ENCODE measurements at places on chromosomes 16 and 17.

GRCh38 chr17:64075913-64076312, 54.0 kb downstream of the ERN1 start:
- DNase-seq: no peak

GRCh38 chr17:9115214-9116191, 94.2 kb downstream of the NTN1 start:
- DNase-seq: peak; percentile 24

DNA sequence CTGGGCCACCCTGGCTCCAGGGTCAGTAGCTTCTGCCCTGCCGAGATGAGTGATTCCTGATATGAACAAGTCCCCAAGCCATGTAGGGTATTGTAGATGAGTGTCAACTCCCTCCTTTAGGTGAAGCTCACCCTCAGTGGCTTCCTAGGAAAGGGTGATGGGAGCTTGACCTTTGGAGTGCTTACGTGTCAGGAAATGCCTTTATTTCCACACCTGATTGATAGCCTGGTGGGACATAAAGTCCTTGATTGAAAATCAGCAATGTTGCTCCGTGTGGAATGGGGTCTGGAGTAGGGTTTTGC, 58.4 kb downstream of the USP43 start:
- no peak for DNase-seq

DNA sequence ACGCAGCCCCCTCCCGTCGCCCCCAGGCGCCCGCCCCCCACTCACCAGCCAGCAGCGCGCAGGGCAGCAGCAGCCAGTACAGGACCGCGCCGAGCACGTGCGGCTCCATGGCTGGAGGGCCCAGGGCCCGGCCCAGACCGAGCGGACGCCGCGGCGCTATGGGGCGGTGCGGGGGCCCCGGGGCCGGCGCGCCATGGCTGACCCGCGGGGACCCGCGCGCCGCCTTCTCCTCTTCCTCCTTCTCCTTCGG, 239 bp downstream of the PIEZO1 start:
- no peak for DNase-seq

DNA sequence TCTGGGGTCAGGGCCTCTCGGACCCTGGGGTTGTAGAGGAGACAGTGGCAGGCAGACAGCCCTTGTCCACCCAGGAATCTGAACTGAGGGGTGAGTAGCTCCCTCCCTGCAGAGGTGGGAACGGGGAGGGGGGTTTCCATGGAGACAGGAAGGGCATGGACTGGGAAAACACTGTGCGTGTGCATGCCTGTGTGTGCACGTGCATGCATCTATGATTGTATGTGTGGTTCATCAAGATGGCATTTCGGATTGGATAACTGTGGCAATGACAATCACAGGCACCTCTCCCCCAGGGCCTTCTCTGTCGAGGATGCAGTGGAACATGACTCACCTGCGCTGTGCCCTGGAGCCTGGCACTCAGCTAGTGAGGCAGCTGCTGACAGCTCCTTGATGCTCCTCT, 6.1 kb upstream of the CD300C start:
- no peak for DNase-seq

DNA sequence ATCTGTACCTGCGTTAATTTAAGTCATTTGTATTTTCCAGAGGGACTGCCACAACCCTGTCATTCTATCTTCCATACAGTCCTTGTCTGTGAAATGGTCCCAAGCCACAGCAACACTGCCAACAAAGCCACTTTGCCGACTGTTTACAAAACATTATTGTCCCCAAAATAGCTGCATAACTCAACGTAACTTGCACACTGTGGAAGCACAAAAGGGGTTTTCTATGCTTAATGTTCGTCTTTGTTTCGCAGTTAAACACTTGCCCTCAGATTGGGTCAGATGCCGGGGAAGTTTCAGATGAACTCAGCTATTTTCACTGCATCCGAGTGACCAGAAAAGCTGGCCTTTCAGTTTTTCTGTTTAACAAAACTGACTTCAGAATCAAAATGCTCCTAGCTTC, 4.6 kb downstream of the SEC14L5 start:
- no peak for DNase-seq

- no peak for DNase-seq
Observed at GRCh38 chr17:74637265-74637664, 13.7 kb upstream of the CD300E start.

- DNase-seq: peak; percentile 74
Observed at GRCh38 chr17:42312285-42313130, 24.2 kb downstream of the STAT5A start.

- DNase-seq: peak; percentile 48
Observed at GRCh38 chr17:19533718-19534561, at the start of gene SLC47A1. Gene SLC47A1 (plus strand): TSS chr17:19533854. CDS start chr17:19533940, 86 bp downstream.

DNA sequence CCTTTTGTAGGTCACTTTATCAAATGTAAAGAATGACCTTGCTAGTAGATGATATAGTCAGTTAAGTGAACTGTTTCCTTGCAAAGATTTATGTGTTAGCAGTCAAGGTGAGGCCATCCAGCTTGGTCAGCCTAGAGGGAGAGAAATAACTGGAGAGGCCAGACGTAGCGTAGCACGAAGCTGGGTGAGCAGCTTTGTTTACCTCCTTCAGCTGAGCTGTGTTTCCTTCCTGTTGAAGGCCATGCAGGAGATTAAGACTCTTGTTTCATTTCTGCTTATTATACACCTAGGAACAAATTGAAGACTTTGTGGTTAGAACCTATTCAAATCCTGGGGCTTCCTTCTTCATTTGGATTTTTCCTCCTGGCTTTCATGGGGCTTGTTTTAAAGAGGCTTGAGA, 267.1 kb downstream of the PHKB start:
- no peak for DNase-seq

GRCh38 chr16:29994600-29995323, 655 bp downstream of the HIRIP3 start:
- DNase-seq: no peak

- no peak for DNase-seq
Observed at GRCh38 chr16:17062676-17063075, 408.1 kb downstream of the XYLT1 start.

- DNase-seq: no peak
Observed at GRCh38 chr17:80980397-80981061, 11.1 kb upstream of the CHMP6 start.

DNA sequence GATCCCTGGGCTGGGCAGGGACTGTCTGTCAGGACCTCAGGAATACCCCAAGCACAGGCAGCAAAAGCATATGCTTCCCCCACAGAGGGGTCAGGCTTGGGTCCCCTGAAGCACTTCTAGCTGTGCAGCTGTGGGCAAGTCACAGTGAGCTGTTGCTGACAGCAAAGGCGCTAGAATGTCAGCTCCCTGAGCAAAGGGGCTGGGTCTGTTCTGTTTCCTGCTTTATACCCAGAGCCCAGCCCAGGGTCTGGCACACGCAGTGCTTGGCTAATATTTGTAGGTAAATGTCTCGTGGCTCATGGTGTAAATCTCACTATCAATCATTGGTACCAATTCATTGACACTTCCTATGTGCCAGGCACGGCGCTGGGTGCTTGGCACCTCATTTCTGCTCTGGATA, 16.6 kb upstream of the MPRIP start:
- DNase-seq: no peak

DNA sequence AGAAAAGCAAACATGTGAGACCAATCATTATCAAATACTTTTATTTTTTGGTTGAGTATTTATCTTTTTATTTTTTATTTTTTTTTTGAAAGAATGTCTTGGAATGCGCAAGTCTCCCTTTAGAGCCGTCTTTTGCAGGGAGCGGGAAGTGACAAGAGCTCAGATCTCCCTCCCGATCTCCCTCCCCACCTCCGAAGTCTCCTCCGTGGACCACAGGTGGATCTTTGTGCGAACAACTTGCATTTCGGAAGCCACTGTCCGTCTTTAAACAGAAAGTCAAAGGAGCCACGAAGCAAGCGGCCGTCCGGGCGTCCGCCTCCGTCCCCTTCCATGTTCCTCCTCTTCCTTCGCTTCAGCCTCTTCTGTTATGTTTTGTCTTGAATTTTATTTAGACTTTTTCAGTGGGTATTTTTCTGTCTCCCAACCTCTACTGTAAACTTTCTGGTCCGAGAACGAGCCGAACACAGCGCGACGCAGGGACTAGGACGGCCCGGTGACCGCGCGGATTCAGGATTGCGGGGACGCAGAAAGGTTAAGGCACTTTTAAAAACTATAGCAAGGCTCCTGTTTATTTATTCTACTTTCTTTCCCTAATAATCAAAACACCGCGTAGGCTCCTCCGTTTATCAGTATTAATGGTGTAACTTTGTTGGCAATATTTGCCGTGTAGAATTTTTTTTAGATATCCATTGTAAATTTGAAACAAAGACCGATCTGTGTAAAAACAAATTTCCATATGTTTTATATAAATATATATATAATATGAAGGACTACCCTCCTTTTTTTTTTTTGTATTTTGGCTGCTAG, 3.3 kb downstream of the FOXF1 start:
- DNase-seq: no peak

DNA sequence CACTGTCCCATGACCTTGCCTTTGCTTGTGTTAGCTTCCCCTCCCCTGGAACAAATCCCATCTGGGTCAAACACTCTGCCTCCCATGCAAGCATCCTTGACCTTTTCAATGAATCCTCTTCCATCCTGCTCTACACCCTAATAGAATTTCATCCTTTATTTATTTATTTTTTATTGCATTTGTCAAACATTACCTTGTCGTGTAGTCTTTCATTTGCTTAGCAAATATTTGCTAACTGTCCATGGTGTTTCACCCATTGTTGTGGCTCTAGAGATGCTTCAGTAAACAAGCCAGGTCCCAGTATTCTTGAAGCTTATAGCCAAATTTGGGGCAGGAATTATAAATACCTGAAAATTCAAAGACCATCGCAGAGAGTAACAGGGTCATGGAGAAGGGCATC, 51.0 kb upstream of the MRTFB start:
- no peak for DNase-seq

DNA sequence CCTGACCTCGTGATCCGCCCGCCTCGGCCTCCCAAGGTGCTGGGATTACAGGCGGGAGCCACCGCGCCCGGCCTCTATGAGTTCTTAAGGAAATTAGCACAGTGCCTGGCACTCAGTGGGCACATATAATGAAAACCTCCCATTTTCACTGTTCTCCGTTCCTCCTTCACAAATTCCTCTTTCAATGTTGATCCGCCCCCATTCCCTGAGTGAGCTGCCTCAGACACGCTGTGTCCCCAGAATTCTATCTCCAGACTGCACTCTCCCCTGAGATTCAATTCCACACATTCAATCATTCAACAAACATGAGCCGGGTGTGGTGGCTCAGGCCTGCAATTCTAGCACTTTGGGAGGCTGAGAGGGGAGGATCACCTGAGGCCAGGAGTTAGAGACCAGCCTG, 7.0 kb downstream of the P2RX1 start:
- DNase-seq: no peak

- no peak for DNase-seq
Observed at GRCh38 chr17:77228241-77228752, 87.5 kb downstream of the SEC14L1 start.

DNA sequence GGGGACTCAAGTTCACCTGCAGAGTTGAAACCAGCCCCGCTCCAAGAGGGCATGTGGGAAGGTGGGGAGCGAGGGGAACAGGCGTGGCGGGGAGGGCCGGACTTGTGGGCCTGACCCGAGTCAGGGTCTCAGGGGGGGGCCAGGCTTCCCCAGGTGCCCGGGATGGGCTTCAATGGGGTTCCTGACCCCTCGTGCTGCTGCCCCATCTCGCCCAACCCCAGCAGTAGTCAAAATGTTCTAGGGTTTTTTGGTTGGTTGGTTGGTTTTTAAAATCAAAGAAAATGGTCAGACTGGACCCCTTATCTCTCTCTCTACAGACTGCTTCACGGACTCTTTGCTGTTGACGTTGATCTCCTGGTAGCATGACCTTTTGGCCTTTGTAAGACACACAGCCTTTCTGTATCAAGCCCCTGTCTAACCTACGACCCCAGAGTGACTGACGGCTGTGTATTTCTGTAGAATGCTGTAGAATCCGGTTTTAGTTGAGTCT, 69.5 kb downstream of the AMFR start:
- no peak for DNase-seq

DNA sequence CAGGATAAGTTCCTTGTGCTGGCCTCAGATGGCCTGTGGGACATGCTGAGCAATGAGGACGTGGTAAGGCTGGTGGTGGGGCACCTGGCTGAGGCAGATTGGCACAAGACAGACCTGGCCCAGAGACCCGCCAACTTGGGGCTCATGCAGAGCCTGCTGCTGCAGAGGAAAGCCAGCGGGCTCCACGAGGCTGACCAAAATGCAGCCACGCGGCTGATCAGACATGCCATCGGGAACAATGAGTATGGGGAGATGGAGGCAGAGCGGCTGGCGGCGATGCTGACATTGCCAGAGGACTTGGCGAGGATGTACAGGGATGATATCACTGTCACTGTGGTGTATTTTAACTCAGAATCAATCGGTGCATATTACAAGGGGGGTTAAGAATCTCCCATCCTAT, 5.2 kb downstream of the PDP2 start:
- no peak for DNase-seq

DNA sequence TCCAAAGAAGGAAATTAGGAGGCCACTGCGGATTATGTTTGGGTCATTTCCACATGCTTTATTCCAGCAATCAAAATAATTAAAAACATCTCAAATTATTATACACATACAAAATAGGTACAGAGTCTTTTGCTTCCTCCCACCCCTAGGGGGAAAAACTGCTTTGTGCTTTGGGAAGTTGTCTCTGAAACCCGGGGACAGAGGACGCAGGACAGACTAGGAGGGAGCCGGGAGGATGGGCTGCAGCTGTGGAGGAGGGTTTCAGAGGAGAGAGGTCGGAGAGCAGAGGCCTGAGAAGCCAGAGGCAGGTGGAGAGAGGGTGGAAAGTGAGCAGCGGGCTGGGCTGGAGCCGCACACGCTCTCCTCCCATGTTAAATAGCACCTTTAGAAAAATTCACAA, 17.4 kb downstream of the COL1A1 start:
- DNase-seq: no peak

GRCh38 chr17:43349142-43349541, 49.7 kb upstream of the ARL4D start:
- DNase-seq: no peak

DNA sequence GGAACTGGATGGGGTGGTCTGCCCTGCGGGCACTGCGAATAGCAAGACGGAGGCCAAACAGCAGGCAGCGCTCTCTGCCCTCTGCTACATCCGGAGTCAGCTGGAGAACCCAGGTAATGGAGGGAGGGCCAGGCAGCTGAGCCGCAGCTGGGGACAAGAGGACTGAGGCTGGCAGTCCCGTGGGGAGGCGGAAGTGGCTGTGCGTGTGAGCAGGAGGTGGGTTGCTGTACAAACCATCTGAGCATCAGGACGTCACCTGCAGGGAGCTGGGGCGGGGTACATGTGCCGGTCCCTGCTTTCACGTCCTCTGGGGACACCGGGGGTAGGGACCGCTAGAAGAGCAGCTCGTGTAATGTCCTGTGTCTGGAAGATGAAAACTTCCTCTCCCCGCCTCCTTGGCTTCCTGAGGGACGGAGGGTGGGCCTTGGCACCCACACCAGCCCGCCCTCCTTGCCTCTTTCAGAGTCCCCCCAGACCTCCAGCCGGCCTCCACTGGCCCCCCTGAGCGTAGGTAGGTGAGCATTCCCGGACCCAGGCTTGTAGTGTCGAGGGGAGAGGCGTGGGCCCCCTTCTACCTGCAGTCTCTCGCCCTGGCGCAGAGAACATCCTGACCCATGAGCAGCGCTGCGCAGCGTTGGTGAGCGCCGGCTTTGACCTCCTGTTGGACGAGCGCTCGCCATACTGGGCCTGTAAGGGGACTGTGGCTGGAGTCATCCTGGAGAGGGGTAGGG, 3.7 kb downstream of the ADAD2 start:
- DNase-seq: no peak

All from HuH-7.5 (cell line).